ENCODE measurements at places on chromosomes 16 and 17.

GRCh38 chr16:86573215-86573614, 5.1 kb upstream of the FOXL1 start:
- no peak for DNase-seq

DNA sequence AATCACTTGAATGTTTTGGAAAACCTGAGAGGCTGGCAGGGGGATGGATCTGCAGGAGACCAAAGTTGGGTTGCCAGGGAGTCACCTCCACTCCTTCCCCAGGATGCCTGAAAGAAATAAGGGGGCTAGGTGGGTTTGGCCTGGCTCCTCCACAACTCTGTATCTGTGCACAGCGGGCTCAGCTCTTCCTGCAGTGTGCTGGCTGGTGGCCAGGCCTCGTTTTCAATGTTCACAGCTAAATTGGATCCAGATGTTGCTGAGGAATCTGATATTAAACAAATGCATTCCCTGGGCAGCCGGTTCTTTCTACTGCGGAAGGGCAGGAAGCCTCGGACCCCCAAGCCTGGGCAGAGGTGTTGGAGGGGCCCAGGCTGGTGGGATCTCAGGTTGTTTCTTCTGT, 106.2 kb downstream of the N4BP1 start:
- DNase-seq: no peak

GRCh38 chr16:83215406-83216001, 588.7 kb downstream of the CDH13 start:
- DNase-seq: no peak

GRCh38 chr17:79446399-79447009, 164.3 kb downstream of the RBFOX3 start:
- no peak for DNase-seq

DNA sequence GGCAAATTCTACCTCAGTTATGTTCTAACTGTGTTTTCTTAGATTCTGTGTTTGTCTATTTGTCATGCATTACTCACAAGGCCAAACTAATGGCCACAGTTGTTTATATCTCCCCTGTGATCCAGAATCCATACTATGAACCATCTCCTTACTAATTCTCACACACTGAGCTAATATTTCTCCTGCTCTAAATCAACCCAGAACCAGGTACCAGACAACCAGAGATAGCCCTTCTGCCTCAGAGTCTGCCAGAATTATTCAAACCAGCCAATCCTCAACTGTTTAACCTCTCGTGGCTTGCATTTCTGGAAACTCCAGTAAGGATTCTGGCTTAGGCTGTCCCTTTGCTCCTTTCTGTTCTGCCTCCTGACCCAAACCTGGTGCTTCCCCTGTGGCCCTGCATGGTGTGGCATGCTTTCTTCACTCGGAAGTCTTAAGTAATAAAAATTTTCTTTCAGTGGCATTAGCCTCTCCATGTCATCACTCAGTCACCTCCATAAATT, 59.4 kb downstream of the EFCAB5 start:
- DNase-seq: no peak

GRCh38 chr17:82160075-82160474, 52.6 kb downstream of the CCDC57 start:
- no peak for DNase-seq

DNA sequence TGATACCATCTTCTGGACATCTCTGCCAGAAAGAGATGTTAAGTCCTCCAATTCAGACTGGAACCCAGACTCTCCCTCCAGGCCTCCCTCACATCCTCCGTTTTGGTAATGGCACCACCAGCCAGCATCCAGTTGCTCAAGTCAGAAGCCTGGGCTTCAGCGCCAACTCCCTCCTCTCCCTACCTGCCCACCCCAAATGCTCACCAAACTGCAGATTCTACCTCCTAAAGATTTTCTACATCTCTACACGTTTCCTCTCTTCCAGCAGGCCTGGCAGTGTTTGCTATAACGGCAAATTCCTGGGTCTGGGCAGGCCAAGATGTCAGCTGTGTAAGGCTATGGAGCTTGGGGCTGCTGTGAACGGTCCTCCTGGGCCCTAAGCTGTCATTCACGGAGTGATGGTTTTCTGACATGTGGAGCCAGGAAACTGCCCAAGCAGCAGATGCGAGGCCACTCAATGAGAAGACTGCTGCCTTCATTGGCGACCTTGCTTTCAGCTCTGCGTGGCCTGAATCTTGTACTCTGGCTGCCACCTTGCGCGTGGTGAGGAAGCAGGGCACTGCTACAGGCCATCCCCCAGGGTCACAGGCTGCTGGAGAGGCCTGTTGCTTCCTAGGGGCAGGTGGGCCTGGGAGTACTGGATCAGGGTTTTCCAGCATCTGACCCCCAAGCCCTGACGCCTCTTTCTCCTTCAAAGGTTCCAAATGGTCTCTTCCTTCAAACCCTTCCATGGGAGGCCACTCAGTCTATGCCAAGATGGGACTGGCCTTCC, 37.7 kb downstream of the TBX4 start:
- no peak for DNase-seq

DNA sequence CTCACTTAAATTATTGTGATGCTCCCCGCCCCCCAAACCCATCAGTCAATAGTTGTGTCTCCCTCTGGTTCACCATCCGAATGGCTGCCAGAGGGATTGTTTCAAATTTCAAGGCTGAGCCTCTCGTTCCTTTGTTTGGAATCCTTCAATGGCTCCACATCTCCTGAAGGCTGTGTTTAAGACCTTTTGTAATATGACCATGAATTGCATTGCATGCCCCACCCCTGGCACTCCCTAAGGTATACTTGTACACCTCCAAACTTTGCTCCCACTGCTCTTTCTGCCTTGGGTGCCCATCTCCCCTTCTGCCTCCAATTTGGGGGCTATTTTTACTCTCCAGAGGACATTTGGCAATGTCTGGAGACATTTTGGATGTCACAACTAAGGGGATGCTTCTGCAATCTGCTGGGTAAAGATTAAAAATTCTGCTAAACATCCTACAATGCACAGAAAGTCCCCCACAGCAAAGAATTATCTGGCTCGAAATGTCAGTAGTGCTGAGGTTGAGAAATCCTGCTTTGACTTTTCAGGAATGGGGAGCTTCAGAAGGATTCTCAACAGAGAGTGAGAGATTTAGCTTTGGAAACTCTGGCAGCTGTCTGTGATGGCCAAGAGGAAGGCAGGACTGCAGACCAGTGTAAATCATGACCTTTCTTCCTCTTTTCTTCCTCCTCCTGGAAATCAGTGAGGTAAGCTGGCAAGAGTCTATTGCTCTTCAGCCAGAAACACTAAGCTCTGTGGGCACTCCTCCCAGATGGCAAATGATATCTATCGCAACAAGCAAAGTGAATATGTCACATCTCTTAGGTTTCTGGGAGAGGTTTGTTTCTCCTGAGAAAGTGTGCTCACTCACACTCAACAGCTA, 8.7 kb upstream of the IL4R start:
- DNase-seq: no peak

DNA sequence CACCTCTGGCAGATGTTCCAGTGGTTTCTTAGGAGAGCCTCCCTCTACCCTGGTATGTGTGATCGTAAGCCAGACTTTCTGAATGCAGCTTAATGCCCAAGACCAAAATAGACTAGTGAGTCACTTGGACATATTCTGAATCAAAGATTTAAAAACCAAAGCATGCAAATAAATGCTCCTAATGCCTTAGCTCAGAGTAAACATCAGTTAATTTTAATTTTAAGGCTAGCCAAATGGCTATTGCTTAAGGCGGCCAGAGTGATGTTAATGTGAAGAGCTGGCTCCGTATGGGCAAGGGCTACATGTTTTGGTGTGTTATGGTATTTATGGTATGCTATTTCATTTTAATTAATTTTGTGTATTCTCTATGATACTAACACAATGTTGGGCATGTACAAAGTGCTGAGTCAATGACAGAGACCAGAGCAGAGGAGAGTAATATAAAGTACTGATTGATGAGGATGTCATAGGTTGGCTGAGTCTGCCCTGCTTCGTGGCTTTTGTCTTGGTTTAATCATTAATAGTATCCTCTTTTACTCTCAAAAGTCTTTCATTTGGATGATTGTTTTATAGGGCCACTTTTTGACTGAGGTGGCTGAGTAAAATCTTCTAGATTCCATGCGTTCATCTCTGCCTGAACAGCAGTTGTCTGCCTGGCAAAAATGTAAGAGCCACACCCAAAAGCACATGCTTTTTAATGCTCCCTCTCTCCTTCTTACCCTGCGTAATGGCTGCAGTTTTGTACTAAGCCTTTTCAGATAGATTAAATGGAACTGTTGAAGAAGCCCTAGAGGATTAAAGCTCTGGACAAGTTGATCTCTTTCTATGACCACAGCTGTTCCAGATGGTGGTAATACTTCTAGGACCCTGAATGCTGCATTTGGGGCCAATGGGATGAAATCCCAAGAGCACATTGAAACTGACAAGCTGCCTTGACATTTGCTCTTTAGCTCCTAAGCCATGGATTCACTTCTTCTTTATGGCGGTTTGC, 59.6 kb downstream of the MAP2K6 start:
- no peak for DNase-seq

DNA sequence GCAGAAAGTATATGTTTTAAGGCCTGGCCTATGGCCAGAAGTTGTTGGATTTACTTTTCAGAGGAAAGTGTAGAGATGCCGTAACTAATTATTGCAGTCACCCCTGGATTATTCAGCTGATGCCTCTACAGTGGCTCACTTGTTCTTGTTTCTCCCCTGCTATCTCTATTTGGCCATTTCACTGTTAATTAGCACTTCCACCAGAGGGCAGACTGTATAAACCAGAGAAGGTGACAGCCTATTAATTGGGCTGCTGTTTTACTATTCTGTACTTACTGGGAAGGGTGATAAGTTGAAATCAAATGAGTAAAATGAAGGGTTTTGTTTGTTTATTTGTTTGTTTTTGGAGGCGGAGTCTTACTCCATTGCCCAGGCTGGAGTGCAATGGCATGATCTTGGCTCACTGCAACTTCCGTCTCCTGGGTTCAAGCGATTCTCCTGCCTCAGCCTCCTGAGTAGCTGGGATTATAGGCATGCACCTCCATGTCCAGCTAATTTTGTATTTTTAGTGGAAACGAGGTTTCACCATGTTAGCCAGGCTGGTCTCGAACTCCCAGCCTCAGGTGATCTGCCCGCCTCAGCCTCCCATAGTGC, 66.0 kb downstream of the CDK12 start:
- DNase-seq: no peak

GRCh38 chr16:49337814-49338350, 35.7 kb upstream of the C16orf78 start:
- no peak for DNase-seq

- DNase-seq: no peak
Measured at GRCh38 chr17:6098823-6099180, 28.6 kb downstream of the WSCD1 start.

DNA sequence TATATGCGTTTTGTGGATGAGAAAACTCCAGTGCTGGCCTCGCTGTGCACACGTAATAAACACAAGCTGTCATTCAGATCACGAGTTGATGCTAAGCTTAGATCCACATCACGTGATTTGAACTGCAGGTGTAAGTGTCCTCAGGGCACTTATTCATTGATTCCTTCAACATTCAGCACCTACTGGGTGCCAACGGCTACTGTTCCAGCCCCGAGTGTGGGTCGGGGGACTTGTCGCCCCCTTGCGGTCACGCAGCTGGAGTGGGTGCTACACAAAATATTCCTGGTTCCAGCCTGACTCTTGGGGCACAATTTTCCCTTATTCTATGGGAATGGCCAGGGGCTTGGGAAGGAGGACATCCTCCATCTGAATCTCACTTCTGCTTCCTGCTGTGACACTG, 29.9 kb upstream of the GINS2 start:
- no peak for DNase-seq

GRCh38 chr17:10620823-10621222, 36.3 kb downstream of the MYH3 start:
- no peak for DNase-seq

GRCh38 chr17:47072886-47073285, 93.8 kb upstream of the RPRML start:
- DNase-seq: no peak

GRCh38 chr17:78176548-78177025, 8.2 kb downstream of the SYNGR2 start:
- no peak for DNase-seq

GRCh38 chr16:68382296-68382718, 66.0 kb downstream of the SMPD3 start:
- no peak for DNase-seq

- DNase-seq: no peak
Measured at GRCh38 chr16:29943846-29944799, 17.8 kb upstream of the TMEM219 start.

DNA sequence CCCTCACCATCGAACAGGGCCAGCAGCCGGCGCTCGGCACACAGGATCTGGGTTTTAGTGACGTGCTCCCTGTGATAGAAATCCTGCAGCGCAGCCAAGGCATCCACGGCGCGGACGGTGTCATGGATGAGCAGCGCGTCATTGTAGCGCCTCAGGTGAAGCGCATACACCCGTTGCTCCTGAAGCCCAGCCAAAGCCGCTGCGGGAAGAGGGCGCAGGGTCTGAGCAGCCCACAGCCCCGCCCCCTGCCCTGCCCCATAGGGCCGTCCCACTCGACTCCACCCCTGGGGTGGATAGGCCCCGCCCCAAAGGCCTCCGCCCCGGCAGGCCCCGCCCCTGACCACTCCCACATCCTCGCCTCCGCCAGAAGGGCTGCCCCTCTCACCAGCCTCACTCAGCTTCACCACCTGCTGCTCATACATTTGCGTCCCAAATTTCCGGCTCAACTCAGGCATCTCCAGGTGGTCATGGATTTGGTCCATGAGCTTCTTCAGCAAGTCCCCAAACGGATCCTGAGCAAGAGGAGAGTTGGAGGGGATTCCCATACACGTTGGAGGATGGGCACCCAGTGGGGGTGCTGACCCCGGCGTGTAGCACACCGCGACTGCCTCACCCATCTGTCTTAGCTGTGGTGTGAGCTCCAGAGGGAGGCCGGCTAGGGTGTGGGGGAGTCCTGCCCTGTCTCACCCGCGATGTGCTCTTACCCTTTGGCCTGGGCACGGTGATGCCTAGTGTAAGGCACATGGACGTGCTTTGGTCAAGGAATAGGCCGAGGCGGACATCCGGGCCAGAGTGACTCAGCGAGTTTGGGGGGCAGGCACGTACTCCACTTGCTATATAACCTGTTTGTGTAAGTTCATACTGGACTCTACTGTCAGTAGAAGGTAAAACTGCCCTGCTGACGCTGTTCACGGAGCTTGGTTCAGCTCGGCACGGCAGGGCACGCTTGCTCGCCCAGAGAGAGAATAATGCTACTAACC, 4.6 kb downstream of the DHX58 start:
- no peak for DNase-seq

Data from cortex of kidney (tissue), 1 donor.